Esophagus squamous epithelium (tissue), 5 donors: ENCODE measurements at places on chromosomes 12 and 14. TPM values are rescaled to one million over a fixed set of nuclear protein-coding genes. Genes with fewer than 3 reads are reported as not detected.

EFS gene
- total RNA-seq, result 22.5 TPM

HIGD1C gene
- not detected for total RNA-seq

- no peak for DNase-seq
- H3K27ac ChIP-seq, result no peak overlapping the region
- H3K4me1 ChIP-seq, result peaks cover 8% of the 10 kb centered on the region
- no peaks in the 10 kb centered on the region for H3K27me3 ChIP-seq
Observed at GRCh38 chr12:105204916-105205315, 31.1 kb downstream of the APPL2 start.

DNA sequence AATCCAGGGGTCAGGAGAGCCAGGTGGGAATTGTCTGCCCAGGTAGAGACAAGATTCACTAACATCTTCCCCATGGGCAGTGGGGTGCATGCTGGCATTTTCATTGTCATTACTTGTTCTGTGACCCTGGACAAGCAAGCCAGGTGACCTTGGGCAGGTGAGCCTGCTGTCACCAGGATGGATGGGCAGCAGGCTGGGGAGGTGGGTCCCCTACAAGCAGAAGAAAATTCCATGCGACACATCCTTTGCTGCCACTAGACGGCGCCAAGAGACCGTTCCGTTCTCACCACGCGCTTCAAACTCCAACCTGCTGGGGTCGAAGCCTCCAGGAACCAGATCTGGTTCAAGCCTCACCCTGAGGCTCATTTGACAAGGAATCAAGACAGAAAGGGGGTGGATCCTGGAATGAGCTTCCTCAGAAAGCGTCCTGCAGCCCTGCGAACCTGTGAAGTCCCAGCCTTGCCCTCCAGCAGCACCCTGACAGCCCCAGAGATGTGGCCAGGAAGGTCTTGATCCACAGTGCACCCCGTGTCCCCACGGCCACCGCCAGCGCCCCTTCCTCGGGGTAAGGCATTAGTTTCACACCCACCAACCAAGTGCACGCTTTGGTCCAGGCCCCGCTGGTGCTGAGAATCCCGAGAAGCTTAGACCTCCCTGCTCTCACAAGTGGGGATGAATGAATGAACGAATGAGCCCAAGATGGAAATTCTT, 3.2 kb upstream of the DYNC1H1 start:
- no peaks in the 10 kb centered on the region for H3K36me3 ChIP-seq
- H3K4me3 ChIP-seq, result no peak overlapping the region
